ENCODE measurements at places on chromosomes 16 and 17.

GRCh38 chr17:72826602-72827001 is 265.9 kb downstream of the SLC39A11 start:
- no peak for DNase-seq

DNA sequence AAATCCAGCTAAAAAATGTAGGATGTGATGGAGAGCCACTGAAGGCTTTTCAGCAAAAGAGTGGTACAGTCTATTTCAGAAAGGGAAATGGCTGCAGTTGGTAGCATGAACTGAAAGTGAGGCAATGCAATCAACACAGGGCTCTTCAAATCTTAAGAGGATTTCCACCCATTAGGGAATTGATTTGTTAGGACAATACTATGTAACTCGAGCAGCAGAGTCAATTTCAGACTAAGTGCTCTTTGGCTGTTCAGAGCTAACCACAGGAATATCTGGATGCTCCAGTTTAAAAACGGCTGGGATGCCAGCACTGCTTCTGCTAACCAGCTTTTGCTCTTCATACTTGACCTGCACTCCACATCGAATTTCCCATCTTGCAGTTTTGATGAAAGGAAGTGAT is 24.6 kb downstream of the CACNG1 start:
- DNase-seq, result no peak

GRCh38 chr17:40550608-40551007 is 14.7 kb downstream of the CCR7 start:
- no peak for DNase-seq

DNA sequence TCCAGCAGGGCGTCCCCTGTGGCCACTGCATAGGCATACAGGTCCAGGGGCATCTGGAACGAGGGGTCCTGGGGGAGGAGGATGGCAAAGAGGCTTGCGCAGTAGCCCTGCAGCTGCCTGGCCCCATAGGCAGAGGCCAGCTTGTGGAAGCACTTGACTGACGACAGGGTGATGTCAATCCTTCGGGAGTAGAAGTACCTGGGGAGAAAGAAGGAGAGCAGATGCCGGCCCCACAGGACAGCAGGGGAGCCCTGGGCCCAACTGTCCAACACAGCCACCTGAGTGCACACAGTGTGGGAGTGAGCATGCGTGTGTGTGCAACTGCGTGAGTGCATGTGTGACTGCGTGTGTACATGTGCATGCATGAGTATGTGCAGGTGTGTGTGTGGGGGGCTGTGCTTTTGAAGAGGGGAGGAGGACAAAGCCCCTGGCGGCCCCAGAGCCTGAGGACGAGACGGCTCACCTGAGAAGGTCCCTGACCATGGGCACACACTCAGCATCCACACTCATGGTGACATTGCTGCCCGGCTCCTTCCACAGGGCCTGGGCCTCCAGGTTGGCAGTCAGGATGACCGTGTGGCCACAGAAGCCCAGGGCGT is 7.1 kb downstream of the LGALS3BP start:
- DNase-seq, result no peak

GRCh38 chr17:15464231-15464985 is 3.0 kb downstream of the CDRT4 start:
- DNase-seq, result no peak

DNA sequence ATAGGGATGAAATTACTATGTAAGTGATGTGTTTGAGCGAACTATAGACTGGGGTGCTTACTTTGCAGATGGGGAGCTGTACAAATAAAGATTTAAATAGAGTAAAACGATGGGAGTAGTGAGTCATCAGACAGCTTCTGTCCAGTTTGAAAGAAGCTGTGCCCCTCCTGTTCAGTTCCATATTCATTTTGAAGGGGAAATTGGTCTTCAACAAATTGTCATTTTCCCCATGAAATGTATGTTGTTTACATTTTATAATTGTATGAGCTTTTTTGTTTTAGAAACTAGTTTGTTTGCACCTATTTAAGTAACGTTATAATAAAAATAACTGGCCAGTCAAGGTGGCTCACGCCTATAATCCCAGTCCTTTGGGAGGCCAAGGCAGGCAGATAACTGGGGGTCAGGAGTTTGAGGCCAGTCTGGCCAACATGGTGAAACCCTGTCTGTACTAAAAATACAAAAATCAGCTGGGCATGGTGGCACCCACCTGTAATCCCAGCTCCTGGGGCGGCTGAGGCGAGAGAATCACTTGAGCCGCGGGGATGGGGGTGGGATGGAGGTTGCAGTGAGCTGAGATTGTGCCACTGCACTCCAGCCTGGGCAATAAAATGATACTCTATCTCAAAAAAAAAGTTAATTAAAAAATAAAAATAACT is 20.2 kb downstream of the SEC14L1 start:
- DNase-seq, result no peak

DNA sequence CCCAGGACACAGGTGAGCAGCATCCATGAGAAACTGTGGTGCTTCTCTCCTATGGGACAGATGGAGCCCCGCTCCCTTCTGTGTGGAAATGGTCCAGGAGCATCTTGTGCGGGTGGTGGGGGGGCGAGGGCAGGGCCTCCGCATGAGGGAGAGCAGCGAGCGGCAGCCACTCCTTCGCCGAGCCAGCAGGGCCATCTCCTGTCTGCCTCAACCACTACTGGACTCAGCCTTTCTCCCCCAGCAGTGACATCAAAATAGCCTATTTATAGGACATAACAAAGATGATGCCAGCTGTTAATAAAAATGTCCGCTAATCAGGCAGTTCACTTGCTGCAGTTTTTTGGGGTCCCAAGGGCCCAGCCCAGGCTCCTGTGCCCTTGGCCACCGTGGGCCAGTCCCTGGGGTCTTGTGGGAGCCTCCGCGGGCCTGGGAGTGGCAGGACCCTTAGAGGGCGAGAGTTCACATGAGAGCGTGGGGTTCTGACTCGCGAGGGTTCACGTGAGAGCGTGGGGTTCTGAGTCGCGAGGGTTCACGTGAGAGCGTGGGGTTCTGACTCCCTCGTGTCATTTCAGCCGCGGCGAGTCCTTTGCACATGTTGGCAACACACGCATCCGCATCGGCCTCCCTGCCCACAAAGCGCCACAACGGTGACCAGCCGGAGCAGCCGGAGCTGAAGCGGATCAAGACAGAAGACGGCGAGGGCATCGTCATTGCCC is 47.4 kb downstream of the WDR45B start:
- DNase-seq, result no peak

DNA sequence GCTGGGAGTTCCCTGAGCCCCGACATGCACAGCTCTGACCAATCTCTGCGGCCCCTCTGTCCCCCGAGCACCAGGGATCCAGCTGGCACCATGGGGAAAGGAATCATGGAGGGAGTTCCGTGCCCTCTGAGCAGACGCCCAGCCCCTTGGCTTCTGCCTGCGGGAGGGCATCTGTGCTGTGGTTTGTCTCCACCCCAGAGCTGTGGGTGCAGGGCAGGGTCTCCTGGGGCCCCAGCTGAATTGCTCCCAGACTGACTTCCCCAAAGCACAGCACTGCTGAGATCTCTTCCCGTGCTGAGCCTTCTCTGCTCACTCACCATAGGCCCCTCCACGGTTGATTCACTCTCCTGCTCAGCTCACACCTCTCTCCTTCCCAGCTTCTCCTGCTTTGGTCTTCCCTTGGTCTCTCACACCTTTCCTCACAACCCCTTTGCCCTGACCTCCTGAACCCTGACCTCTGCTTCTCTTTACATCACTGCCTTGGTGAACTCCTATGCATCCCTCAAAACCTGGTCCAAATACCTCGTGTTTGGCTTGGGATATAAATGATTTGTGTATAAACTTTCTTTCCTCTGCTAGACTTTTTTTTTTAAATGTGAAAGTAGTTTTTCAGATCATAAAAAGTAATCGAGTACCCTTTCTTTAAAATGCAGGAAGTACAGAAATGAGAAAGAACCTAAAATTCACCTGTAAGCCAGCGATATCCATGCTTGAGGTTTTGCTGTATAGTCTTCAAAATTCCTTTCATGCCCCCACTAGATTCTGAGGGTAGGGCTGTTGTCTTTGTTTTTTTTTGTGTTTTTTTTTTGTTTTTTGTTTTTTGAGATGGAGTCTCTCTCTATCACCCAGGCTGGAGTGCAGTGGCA is 265.3 kb downstream of the SEC14L1 start:
- DNase-seq, result no peak

- DNase-seq, result peak; percentile 78
Measured at GRCh38 chr17:7383742-7384488, 3.0 kb downstream of the TNK1 start.

GRCh38 chr17:59572301-59572924 is 7.0 kb downstream of the DHX40 start:
- DNase-seq, result peak; percentile 32

DNA sequence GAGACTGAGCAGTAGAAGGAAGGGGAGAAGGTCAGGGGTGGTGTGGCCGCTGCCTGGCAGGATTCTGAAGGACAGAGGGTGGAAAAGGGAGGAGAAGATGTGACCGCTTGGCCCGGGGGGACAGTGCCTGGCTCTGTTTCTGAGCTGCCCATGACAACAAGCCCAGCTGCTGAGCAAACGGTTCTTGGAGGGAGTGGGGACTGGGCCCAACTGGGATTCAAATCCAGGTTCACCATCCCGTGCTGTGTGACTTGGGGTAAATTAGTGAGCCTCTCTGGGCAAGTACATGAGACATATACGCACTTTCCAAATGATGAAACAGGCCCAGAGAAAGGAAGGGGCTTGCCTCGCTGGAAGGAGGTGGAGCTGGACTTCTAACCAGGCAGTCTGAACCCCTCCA is 23.3 kb downstream of the SEC14L5 start:
- DNase-seq, result no peak

GRCh38 chr16:25079637-25080378 is 31.7 kb upstream of the LCMT1 start:
- DNase-seq, result no peak

DNA sequence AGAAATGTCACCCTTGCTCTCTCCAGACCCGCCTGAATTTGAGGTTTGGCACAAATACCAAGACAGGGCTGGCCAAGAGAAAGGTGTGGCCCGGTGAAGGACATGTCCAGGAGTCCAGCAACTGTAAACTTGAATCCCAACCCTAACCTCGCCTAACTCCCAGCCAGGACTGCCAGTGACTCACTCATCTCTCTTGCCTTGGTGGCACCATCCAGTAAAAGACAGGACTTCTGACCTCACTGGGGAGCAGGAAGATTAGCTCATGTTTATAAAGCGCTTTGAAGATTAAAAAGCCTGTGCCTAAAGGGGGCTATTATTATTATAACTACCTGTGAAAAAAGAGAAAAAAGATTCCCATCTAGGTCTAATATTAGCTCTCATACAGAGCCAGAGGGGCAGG is 335.3 kb downstream of the SOX9 start:
- no peak for DNase-seq

GRCh38 chr17:72705905-72706395 is 386.5 kb downstream of the SLC39A11 start:
- DNase-seq, result peak; percentile 5

- DNase-seq, result no peak
Measured at GRCh38 chr16:49793244-49793643, 62.7 kb downstream of the ZNF423 start.

GRCh38 chr16:53598511-53599275 is 95.7 kb upstream of the AKTIP start:
- no peak for DNase-seq

- no peak for DNase-seq
Measured at GRCh38 chr16:84423416-84423837, 55.1 kb downstream of the ATP2C2 start.

DNA sequence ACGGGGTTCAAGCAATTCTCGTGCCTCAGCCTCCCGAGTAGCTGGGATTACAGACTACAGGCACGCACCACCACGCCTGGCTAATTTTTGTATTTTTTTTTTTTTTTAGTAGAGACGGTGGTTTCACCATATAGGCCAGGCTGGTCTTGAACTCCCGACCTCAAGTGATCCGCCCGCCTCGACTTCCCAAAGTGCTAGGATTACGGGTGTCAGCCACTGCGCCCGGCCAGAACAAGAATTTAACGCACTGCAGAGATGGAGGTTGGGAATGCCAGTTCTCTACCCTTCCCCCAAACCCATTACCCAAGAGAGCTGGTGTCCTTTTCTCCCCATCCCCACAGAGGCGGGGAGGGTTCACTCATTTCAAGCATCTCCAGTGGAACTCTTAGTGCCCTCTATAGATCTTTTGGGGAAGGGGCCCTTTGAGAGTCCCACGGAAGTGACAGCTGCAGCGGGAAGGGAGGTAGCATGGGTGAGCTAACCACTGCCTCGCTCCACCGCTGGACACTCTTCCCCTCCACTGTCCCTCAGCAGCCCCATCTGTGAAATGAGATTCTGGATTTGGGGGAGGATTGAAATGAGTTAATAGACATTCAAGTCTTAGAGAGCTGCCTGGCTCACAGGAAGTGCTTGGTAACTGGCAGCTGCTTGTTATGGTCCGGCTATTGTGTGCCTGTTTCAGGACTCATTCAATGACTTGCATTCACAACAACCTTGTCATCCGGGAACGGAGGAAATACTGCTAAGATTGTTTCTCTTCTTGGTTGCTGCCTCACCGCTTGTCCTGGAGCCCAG is 3.5 kb upstream of the UBALD2 start:
- DNase-seq, result no peak

- DNase-seq, result no peak
Measured at GRCh38 chr16:81810894-81811538, 31.9 kb downstream of the PLCG2 start.

DNA sequence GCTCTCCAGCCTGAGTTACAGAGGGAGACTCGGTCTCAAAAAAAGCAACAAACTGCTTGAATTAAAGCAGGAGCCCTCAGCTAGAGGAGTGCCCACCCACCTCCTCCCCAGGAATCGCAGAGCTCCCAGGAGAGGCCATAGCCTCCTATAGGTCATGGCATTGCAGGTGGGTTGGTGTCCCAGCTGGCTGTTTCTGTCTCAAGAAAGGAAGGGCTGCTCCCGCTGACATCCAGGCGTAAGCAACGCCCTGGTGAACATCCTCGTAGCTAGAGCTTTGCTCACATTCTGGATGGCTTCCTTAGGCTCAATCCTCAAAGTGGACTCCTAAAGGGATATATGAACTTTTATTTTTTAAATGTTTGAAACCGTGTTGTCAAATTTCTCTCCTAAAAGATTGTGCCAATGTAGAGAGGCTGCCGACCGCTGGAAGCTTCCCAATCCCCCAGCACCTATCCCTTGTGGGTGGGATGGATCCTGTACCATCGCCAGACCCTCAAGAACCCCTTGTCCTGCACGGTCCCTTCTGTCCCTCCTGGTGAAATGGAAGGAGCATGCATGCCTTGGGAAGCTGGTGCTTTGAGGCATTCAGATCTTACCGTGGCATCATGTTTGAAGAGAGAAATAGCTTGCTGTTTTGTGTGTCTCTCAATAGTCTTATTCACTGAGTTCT is 5.9 kb downstream of the NLRC5 start:
- DNase-seq, result no peak

DNA sequence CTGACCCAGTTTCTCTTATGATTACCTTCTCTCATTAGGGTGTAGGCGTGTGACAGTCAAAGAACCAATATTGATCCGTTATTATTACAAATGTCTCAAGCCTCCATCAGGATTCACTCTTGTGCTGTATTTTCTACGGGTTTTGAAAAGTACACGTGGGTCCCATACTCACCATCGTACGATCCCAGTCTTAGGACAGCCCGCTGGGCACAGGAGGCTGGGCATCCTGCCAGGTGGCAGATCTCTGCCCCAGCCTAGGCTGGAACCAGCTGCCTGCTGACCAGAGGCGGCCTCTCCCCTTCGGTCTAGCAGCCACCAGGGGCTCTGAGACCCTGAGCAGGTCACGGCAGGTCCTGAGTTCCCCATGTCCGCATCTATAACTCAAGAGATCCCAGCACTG is 2.0 kb upstream of the METRNL start:
- no peak for DNase-seq
